Activated CD8-positive, alpha-beta memory T cell treated with anti-CD3 and anti-CD28 coated beads for 4 hours (primary cell): ENCODE measurements at places on chromosomes 5 and 9.

DNA sequence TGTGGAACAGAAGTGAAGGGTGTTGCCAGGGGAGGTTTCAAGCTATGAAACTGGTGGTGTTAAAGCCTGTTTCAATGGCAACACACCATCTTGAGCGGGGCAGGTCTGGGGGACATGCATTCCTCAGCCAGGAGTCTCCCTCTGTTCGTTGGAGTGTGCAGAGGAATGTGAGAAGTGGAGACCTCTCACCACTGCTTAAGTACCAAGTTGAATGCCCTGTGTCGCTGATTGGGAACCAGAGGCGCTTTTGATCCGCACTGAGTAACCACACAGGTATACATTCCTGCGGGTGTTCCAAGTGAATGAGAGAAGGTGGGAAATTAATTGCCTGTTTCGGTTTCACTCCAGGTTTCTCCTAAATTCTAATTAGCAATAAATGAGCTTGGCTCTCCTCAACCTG lies 99.4 kb downstream of the LIX1 start:
- no peak for DNase-seq

DNA sequence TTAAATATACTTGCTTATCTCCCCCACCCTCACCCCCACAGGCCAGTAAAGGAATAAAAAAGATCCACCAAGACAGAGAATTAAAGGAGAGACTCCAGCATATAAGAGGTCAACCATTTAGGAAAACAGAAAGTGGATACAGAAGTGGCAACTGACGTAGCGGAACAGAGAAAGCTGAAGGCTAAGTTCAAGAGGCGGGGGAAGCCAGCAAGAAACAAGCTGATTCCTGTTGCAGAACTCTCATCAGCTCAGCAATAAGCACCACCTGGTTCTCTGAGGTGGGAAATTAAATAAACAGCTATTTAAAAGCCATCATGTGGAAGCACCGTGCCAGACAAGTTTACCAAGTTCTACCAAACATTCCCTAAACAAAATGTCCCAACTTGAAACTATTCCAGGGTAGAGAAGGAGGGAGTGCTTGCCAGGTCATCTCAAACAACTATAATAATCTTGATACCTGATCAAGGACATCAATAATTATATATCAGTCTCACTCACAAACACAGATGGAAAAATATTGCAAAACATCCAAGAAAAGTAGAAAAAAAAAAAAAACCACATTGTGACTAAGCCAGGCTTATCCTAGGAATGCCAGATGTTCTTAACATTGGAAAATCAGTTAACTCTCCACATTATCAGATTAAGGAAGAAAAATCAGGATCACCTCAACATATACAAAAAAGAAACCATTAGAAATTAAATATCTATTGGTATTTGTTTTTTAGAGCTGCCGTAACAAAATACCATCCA lies 7.3 kb upstream of the ARL15 start:
- DNase-seq = no peak

GRCh38 chr9:69085569-69086283 lies 50.2 kb downstream of the FXN start:
- DNase-seq = no peak

- DNase-seq = no peak
Observed at GRCh38 chr5:138705007-138705406, 48.2 kb upstream of the CTNNA1 start.

- no peak for DNase-seq
Observed at GRCh38 chr9:97271292-97271691, 36.2 kb upstream of the CCDC180 start.

GRCh38 chr9:76610011-76610352 lies 151.0 kb downstream of the GCNT1 start:
- DNase-seq = no peak

- no peak for DNase-seq
Observed at GRCh38 chr5:34539183-34539582, 116.9 kb upstream of the RAI14 start.

- DNase-seq = no peak
Observed at GRCh38 chr5:83157163-83157562, 79.8 kb downstream of the XRCC4 start.

GRCh38 chr5:107104040-107104995 lies 566.4 kb downstream of the EFNA5 start:
- DNase-seq = no peak

- no peak for DNase-seq
Observed at GRCh38 chr5:160061770-160062169, 52.8 kb downstream of the TTC1 start.

DNA sequence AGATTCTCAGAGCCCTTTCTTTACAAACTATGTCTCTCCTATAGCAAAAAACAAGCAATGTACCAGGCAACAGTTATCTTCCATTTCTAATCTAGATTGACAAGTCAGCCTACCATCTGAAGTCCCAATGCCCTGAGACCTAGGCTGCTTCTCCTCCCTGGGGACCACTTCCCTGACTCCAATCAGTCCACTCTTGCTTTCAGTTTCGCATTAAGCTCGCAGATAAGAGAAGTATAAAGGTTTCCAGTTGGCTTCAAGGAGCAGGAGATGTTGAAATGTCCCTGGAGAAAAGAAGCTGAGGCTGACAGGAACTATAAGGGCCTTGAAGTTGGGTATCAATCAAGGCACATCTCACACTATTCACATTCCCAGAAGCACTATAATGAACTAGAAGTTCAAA lies 32.3 kb downstream of the ERP44 start:
- no peak for DNase-seq

DNA sequence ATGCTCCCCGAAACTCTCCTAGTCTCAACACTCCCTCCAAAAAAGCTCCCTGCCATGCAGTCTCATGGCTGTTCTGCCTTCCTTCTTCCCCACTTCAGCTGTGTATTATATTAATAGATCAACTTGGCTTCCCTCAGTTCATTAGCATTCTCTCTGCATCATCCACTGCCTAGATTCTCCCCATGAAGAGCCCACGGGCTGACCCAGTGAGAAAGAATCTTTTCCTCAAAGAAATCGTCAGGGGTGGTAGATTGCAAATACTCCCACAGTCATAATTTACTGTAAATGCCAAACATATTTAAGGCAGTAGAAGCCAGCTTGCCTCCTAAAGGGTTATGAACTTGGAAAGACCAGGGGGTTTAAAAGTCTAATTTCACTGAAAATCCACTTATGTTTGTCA lies 33.5 kb downstream of the GNA14 start:
- DNase-seq = no peak

GRCh38 chr5:2803751-2804150 lies 52.3 kb upstream of the IRX2 start:
- no peak for DNase-seq

- DNase-seq = no peak
Observed at GRCh38 chr9:77582961-77583576, 65.1 kb downstream of the GNA14 start.

DNA sequence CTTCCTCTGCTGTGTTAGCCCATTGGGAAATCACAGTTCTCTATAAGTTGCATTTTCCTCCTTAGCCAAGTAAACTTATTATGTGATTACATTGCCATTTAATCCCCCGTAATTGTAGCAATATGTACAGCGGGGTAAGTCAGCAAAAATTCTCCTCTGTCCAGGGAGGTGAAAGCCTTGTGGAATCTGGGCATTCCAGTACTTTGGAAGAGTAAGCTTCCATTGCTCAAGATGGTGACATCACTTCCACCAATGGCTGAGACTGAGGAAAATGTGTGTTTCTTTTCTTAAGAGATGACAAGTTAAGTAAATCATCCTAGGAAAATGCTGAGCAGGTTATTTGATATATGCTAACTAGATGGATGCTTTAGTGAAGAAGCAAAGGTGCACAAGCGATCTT lies 436.7 kb downstream of the CETN3 start:
- DNase-seq = no peak

GRCh38 chr5:103259705-103260355 lies 1.3 kb downstream of the MACIR start:
- DNase-seq = no peak

GRCh38 chr5:82684165-82684564 lies 393.0 kb downstream of the TMEM167A start:
- DNase-seq = no peak

- no peak for DNase-seq
Observed at GRCh38 chr5:97400537-97400936, 217.5 kb upstream of the RIOK2 start.

DNA sequence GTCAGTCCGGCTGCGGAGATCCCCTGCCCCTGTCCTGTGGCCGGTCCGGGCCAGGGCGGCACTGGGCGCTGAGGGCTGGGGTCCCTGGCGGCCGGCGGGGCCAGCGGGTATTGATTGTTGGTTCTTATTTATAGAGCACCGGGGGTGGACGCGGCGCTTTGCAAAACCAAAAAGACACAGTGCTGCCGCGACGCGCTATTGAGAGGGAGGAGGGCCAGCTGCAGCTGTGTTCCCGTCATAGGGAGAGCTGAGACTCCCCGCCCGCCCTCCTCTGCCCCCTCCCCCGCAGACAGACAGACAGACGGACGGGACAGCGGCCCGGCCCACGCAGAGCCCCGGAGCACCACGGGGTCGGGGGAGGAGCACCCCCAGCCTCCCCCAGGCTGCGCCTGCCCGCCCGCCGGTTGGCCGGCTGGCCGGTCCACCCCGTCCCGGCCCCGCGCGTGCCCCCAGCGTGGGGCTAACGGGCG lies 2.5 kb downstream of the LRRC26 start:
- DNase-seq = no peak

GRCh38 chr9:77561331-77562018 lies 86.6 kb downstream of the GNA14 start:
- no peak for DNase-seq

DNA sequence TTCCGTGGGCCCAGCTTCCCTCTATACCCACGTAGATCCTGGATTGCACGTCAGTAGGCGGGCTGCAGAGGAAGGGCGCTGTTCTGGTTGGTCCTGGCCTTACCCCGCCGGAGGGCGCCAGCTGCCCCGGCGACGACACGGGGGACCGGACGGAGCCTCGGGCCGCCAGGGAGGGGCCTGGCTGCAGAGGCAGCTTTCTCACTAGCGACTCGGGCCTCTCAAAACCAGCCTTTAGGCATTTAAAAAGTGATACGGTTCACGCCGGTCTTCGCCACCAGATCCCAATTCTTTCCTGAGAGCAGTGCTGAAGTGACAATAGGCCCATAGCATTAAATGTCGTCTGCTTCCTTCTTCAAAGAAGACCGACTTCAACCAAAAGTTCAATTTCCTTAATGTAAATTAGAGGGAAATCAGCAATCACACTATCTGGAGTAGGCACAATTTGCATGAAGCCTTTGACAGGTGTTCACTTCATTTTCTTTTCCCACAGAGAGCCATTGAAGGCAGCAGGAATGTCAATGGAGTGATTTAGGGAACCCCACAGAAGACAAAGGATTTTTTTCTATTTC lies 17.6 kb upstream of the UBE2D2 start:
- peak; percentile 8 for DNase-seq

GRCh38 chr5:36045895-36046294 lies 20.8 kb downstream of the UGT3A2 start:
- DNase-seq = no peak

- no peak for DNase-seq
Observed at GRCh38 chr5:1473746-1474145, 28.5 kb upstream of the SLC6A3 start.

GRCh38 chr9:110835859-110836271 lies 167.3 kb downstream of the MUSK start:
- no peak for DNase-seq

DNA sequence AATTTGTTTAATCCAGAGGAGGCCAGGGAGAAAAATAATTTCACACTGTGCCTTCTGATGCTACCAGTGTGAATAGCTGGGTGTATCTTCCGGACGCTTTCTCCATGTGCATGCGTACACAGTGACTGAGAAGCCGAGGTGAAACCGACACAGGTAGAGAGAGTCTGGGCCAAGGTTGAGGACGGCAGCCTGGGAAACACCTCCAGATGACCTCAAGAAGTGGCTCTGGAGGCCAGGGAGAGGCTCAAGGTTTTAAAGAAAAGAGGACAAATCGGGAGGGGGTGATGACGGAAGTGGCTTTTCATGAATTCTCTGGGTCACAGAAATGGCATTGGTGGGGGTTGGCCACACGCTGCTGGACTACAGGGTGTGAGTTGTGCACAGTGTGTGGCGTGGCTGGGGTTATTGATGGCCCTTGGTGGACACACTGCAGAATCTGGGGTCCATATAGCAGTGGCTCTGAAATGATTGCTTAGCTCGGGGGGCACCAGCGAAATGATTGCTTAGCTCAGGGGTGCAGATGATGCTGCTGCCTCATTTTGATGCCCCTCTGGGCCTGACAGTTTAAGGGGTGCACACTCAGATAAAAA lies 34.1 kb upstream of the LRRC14B start:
- no peak for DNase-seq

DNA sequence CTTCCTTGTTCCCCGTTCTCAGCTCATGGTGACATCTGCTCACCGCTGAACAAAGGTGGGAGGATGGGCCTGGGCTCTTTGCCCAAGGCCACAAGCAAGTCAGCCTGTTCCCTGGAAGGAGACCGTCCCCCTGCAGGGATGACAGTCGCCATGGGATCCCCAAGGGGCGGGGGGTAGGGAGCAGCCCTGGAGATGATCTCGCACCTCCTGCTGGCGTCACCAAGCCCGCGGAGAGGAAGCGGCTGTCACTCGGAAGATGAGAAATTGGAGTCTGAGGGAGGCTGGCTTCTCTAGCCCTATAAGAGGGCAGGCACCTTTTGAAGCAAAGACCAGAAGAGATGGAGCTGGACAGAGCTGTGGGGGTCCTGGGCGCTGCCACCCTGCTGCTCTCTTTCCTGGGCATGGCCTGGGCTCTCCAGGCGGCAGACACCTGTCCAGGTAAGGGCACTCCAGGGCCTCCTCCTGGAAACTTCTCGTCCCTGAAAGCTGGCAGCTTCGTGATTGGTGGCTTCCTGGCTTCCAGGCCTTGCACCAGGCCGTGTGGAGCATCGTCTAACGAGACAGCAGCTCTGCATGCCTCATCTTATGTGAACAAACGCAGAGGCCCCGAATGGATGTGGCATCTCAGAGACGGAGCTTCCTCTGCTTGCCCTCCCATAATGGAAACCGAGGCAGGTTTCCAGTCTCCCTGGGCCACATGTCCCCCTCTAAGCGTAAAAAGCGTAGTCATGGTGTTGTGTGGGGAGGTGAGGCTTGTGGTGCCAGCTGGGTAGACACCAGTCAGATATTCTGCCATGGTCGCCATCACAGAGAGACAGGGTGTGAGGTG lies at the start of gene FCN2:
Gene FCN2 (plus strand): TSS at position 327 of the 829 bp plus-strand sequence. CDS start 12 bp downstream, at position 339.
- no peak for DNase-seq

- DNase-seq = no peak
Observed at GRCh38 chr9:96612105-96612965, 7.3 kb downstream of the CDC14B start.

GRCh38 chr5:81718300-81718699 lies 32.6 kb downstream of the SSBP2 start:
- no peak for DNase-seq

DNA sequence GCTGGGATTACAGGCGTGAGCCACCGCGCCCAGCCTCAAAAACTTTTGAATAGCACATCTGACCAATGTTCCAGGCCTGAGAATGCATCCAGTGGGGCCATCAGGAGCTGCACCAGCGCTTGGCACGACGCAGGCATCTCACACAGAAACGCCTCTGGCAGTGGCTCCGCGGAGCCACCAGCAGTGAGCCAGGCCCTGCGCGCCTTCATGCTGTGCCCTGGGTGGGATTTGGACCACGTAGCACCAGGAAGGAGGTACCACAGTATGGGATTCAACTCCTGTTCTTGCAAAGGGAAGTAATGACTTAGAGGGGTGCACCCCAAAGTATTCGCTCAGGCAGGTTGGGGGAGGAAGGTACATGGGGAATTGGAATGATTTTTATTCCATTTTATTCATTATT lies 3.0 kb downstream of the CCDC187 start:
- no peak for DNase-seq

- no peak for DNase-seq
Observed at GRCh38 chr9:27355166-27355565, 58.2 kb upstream of the EQTN start.

- no peak for DNase-seq
Observed at GRCh38 chr5:101102506-101102905, 199.4 kb upstream of the ST8SIA4 start.
